ENCODE measurements at places on chromosomes 11 and 22.
A peak's percentile ranks its signal among the peaks of the same experiment; 100 is the strongest.

DNA sequence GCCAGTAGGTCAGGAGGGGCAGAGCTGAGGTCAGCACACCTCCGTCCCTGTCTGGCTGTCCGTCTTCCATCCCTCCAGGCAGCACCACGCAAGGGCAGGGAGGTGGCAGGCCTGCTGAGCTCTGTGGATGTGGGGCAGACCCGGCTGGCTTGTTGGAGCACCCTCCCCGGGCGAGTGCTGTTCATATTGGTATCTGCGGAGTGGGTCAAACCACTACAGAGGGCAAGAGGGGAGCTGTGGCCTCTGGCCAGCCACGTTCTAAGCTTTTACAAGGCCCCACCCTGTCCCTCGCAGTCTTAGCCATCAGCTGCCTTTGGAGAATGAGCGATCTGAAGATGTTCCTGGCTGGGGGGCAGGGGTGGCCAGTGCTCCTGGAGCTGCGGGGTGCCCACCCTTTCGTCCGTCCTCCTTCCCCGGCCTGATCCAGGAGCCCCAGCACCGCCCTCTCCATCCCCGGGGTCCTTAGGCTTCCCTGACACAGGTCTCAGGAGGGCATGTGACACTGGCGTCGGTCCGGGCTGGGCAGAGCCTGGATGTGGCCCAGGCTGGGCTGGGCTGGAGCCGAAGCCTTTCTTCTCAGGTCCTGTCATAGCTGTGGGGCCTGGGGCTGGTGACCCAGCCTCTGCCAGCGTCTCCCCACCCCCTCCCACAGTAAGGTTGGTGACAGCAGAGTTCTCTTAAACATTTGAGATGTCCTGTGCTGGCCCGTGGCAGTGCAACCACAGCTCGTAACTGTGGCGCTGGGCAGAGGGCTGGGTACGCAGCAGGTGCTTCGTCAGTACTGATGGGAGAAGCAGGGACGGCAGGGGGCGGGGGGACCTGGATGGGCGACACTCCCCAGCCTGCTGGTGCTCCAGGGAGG is 31.7 kb upstream of the GRAMD4 start:
- no peak for DNase-seq

DNA sequence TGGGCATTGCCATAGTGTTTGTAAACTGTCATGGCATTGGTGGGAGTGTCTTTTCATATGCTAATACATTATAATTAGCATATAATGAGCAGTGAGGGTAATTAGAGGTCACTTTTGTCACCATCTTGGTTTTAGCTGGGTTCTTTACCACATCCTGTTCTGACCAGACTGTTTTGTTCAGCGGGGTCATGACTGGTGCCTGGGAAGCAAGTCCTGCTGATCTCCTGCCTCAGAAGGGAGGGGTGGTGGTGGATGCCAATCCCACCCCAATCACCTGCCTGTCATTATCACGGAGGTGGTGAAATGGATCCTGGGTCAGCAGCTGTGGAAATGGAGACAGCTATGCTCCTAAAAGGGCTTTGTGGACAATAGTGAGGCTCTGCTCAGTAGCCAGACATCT is 31.2 kb downstream of the IL18 start:
- no peak for DNase-seq

DNA sequence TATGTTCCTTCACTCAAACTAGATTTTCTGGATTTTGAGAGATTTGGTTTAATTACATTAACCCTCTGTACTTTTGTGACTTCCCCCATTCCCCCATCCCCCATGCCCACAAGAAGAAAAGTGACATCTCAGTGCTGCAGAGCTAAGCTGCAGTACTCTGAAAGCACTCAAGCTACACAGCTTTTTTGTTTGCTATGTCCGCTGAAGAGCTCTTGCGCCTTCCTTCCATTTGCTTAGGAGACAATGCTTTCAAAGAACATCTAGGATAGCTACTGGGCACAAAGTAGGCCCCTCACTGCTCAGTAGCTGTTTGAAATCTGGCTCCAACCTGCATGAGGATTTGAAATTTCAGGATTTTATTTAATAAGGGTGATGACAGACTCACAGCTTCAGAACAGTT is 69.7 kb downstream of the SLC17A6 start:
- DNase-seq: no peak

GRCh38 chr22:22714600-22715335 is 70.4 kb downstream of the GGTLC2 start:
- DNase-seq: no peak

DNA sequence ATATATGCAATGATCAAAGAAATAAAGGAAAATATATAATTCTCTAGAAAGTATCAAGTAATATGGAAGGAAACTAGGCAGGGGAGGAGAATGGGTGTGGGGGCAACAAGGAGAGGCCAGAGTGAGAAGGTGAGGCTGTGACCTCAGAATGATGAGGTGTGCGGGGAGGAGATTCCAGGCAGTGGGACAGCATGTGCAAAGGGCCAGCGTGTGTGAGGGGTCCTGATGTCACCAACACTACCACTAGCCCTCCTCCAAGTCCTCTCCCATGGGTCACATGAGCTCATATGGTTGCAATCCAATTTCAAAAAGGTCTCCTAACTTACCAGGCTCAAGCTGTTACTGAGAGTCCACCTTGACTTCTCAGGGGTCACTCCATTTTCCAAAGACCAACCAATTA is 463.9 kb downstream of the MN1 start:
- DNase-seq: no peak

- DNase-seq: peak; percentile 38
Measured at GRCh38 chr11:2213384-2213842, 41.8 kb upstream of the TH start.

GRCh38 chr22:47401976-47402770 is 639.7 kb downstream of the TBC1D22A start:
- no peak for DNase-seq

- DNase-seq: no peak
Measured at GRCh38 chr11:83436855-83437254, 150.7 kb upstream of the CCDC90B start.

GRCh38 chr11:2453436-2453835 is 8.6 kb downstream of the KCNQ1 start:
- no peak for DNase-seq
